ENCODE measurements at places on chromosomes 7 and 10. TPM values are rescaled to one million over a fixed set of nuclear protein-coding genes. Genes with fewer than 3 reads are reported as not detected.

DNA sequence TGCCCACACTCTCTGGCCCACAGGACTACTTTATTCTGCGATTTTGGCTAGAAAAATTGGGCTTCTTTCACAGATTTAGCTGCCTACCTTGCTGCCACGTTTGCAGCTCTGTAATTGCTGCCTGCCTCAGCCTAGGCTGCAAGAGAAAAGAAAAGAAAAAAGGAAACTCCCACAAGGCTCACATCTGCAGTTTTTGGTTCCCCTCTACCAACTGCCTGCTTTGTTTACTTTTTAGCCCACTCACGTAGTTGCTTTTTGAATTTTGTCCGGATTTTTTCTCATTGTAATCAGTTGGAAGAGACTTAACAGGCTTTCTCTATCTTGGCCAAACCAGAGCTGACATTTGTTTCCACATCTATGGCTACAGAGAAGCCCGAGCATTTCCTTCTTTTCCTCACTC, 24.3 kb downstream of the SUN3 start:
- no peak for DNase-seq

- DNase-seq: no peak
Observed at GRCh38 chr7:135771051-135771450, 22.4 kb upstream of the FAM180A start.

DNA sequence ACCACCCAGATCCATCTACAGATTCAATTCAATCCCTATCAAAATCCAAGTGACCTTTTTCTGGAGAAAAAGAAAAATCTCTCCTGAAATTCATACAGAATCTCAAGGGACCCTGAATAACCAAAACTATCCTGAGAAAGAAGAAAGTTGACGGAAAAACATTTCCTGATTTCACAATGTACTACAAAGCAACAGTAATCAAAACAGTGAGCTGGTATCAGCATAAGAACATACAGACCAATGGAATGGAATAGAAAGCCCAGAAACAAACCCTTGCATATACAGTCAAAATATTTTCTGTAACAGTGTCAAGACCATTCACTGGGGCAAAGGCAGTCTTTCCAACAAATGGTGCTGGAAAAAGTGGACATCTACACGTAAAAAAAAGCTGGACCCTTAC, 89.9 kb downstream of the JMJD1C start:
- DNase-seq: no peak

GRCh38 chr7:21999896-22000295, 54.2 kb upstream of the CDCA7L start:
- no peak for DNase-seq

DNA sequence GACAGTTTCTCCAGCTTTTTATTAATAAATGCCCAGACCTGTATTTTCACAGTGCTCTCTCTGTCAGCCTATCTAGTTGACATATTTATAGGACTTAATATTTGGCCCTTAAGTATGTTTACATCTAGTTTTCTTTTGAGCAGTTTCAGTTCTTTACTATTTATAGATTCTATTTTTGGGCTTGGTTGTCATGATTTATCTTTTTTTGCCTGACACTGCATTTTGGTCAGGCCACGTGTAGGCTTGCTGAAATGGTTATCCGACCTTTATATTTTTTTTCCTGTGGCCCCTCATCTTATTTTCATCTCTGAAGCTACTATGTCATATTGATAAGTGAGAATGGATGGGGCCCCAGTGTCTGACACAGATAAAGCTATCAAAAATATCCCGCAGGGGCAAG, 515.4 kb upstream of the FZD8 start:
- no peak for DNase-seq

DNA sequence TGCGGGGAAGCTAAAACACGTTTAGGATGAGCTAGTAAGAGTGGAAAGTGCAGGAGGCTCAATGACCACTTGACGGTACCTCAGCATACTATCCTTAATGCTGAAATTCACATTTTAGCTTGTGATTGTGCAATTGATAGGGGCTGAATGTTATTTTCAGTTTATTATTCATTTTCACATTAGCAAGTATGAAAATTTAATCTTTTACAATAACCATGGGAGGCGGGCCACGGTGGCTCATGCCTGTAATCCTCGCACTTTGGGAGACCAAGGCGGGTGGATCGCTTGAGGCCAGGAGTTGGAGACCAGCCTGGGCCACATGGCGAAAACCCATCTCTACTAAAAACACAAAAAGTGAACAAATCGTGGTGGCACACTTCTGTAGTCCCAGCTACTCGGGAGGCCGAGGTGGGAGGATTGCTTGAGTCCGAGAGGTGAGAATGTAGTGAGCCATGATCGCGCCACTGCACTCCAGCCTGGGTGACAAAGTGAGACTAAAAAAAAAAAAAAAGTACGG, 22.0 kb upstream of the ANLN start:
- DNase-seq: no peak

- DNase-seq: peak; percentile 68
Observed at GRCh38 chr7:27150568-27151340, 1.6 kb downstream of the HOXA3 start.

DNA sequence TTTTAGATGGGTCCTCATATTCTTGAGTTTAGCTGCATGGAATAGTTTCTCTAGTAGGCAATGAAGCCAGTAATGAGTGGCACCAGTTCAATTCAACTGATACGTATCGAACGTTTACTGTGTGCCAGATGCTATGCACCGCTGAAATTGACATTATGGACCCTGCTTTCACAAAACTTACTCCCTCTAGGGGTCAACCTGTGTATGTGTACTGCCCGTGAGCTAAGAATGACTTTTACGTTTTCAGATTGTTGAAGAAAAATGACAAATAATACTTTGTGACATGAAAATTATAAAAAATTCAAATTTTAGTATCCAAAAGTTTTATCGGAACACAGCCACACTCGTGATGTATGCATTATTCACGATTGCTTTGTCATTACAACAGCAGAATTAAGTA, 95.5 kb downstream of the ZMYND11 start:
- no peak for DNase-seq

GRCh38 chr10:11042357-11042756, 24.7 kb downstream of the CELF2 start:
- no peak for DNase-seq

DNA sequence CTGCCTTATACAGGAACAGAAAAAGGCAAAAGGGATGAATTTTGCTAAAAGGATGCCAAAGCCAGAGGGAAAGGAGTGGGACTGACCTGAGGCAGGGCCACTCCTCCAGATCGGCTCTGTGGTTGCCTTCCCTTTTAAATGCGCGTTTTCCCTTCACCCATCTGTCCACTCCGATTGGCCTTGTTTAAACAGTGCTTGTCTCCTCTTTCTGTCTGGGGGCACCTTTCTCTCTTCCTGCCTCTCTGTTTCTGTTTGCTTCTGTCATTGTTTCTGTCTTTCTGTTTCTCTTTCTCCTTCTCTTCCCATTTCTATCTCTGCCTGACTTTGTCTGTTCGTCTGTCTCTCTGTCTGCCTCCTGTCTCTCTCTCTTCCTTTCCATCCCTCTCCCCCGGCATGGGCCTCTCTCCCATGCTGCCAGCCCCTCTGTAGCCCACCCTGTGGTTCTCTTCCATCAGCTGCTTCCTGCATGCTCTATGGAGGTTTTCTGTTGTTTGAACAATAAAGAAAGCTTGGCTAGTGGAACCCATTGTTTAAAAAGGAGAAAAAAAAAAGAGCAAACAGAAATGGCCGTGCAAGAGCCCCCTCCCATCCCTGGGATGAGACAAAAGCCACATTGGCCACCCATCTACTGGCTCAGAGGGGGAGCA, 29.5 kb upstream of the HSPB1 start:
- no peak for DNase-seq

- peak; percentile 51 for DNase-seq
Observed at GRCh38 chr7:30164567-30164966, 29.8 kb downstream of the MTURN start.

GRCh38 chr10:60276232-60276631, 113.4 kb downstream of the ANK3 start:
- DNase-seq: no peak

DNA sequence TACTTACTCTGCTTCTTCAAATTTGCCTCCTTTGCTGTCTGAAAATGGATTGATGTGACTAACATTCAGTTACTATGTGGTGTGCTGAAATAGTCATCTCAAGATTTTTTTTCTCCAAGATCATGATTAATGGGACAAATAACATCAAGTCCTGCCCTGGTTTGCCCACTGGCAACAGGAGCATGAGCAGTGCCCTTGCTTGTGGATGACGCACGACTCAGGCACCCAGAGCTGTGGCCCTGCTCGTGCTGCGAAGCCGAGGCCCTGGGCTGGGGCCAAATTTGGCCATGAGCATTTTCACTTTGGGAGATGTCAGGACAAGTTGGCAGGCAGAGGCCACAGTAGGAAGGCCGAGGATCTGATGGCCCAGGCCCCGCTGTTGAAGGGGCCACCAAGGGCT, 239.8 kb upstream of the IGFBP3 start:
- DNase-seq: no peak

DNA sequence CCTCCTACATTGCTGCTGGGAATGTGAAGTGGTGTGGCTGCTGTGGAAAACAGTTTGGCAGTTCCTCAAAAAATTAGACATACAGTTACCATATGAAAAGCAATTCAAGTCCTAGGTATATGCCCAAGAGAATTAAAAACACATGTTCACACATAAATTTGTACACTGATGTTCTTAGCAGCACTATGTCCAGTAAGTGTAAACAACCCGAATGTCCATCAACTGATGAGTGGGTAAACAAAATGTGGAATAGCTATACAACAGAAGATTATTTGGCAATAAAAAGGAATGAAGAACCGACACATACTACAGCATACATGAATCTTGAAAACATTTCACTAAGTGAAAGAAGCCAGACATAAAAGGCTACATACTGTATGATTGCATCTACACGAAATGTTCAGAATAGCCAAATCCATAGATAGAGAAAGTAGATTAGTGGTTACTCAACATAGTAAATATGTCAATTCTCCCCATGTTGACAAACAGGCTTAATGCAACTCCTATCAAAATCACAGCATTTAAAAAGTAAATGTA, 17.2 kb downstream of the CEP41 start:
- no peak for DNase-seq

DNA sequence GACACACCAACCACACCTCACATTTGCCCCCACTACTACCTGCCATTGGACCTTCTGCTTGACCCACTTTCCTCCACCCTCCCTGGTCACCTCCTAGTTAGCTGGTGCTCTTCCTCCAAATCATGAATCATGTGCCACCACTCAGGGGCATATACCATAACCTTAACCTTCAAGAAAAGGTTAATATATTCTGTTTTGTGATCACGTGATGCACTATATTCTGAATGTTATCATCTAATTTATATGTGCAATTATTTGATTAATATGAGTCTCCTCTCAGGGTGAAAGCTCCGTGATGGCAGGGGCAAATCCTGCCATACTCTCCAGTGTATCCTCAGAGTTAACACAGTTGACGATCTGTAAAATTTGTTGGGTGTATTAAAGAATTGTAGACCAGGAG, 635.5 kb downstream of the XPNPEP1 start:
- DNase-seq: no peak

DNA sequence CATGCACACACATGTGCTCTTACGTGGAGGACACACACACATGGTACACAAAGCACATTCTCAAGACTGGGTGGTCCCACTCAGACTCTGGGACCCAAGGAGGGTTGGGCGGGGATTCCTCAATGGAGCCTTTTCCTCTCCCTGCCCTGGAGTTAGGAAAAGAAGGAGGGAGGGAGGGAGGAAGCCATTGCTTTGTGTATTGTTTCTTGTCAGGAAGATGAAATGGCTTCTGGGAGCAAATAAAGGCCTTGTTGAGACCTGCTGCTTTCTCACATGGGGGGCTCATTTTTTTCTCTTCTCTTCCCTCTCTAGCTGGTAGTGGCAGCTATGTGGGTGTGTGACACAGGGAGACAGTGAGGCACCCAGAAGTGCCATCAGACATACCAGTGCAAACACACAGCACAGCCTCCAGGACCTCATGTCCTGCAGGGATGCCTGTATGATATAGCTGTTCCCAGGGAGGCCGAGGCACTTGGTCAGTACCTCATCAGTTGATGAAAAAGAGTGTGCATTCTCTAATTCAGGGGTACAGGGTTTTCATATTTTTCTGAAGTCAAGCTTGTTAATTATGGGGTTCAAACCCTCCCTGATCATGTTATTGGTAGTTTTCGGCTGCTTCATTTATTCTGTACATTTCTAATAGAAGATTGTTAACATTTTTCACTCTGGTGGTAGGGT, 5.7 kb downstream of the AQP1 start:
- DNase-seq: no peak

- no peak for DNase-seq
Observed at GRCh38 chr7:43569424-43569823, 13.5 kb upstream of the STK17A start.

DNA sequence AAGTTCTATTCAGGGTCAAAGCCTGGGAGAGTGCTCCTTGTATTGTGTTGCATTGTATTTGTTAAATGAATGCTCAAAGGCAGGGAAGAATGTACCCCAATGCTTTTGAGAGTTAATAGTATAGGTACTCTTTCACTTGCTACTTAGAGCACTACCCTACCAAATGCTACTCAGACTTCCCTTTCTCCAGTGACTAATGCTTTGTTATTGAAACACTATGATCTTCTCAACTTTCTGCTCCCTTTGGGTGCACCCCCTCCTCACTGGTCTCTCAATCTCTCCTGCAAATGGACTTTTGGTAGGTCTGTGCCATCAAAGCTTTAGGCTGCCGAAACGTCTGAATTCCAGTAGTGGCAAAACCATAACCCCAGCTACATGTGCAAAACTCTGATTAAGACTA, 177.7 kb upstream of the AHR start:
- DNase-seq: no peak

DNA sequence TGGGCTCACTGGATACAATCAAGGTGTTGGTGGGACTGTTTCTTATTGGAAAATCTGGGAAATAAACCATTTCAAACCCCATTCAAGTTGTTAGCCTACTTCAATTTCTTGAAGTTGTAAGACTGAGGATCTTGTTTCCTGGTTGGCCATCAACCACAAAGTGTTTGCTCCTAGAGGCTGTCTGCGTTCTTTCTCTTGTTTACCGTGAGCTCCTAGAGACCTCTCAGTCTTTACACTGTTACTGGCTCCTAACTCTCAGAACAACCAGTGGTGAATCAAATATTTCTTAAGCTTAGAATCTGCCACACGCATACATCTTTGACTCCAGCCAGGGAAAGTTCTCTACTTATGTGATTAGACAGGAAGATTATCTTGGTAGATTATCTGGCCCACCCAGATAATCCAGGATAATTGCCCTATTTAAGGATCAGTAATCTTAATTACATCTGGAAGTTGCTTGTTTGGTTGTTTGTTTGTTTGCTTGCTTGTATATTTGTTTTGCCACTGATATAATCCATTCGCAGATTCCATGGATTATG, 798.7 kb downstream of the IPMK start:
- no peak for DNase-seq

GRCh38 chr10:12783293-12783692, 218.2 kb downstream of the CCDC3 start:
- DNase-seq: no peak

The FBXL13 gene
- 0.89 TPM for total RNA-seq

The LEP gene
- total RNA-seq: not detected

The MTPN gene
- 161 TPM for total RNA-seq

The MRPS16 gene
- 28.2 TPM for total RNA-seq
